Naive B cell (primary cell): ENCODE measurements at places on chromosomes 5 and 9.

- DNase-seq = peak; percentile 85
Observed at GRCh38 chr5:134902071-134902801, 2.7 kb upstream of the PCBD2 start.

DNA sequence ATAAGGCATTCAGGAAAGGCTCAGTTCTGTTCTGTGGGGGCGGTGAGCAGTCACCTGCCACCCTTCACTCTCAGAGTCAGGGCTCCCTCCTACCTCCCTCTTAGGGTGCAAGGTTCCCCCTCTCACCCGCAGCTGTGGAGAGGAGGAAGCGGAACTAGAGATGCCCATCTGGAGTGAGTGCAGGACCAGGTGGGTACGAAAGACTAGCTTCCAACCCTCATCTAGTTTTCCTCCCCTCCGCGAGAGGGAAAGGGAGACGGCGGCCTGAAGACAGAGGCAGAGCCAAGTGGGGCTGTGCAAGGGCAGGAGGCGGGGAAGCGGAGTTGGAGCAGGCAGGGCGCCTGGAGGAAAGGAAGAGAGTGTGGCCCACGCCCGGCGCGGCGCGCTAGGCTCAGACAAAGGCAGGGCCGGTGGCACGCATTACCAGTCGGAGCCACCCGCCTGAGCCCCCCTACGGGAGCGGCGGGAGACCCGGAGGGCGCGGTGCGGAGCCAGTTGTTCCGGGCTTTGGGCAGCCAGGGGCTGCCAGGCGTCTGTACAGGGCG lies 7.3 kb downstream of the PRR7 start:
- DNase-seq = peak; percentile 82

- no peak for DNase-seq
Observed at GRCh38 chr5:139650689-139651042, 2.5 kb downstream of the CXXC5 start.

GRCh38 chr5:6043491-6044310 lies 334.6 kb downstream of the MED10 start:
- DNase-seq = no peak

DNA sequence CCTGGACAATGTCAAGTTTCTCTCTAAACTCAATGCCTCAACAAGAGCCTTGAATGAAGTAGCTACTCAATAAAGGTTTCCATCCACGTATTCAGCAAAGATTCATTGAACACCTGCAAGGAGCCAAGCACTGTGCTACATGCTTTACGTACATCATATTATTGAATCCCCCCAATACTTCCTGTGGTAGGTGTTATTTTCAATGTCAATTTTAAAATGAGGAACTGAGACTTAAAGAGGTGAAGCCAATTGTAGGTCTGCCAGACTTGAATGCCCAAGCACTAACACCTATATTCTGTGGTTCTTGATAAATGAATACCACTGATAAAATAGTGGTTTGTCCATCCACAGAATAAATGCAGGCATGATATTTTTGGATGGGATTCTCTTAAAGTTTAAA lies 162.3 kb downstream of the DRD1 start:
- DNase-seq = no peak

DNA sequence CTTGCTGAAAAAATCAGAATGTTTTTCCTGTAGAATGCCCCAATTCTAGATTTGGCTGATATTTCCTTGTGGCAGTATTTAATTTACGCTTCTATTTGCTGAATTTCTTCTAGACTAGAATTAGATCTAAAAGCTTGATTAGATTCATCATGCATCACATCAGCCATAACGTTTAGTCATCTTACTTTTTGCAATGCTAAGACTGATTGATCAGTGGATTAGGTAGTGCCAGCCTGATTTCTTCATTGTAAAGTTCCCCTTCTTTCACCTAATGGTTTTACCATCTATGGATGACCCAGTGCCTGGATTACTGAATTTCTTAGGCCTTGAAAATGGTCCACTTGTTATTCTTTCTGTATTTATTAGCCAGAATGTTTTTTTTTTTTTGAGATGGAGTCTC lies 83.9 kb downstream of the PBX3 start:
- DNase-seq = no peak

GRCh38 chr9:120284821-120285220 lies 295.1 kb downstream of the CDK5RAP2 start:
- no peak for DNase-seq

DNA sequence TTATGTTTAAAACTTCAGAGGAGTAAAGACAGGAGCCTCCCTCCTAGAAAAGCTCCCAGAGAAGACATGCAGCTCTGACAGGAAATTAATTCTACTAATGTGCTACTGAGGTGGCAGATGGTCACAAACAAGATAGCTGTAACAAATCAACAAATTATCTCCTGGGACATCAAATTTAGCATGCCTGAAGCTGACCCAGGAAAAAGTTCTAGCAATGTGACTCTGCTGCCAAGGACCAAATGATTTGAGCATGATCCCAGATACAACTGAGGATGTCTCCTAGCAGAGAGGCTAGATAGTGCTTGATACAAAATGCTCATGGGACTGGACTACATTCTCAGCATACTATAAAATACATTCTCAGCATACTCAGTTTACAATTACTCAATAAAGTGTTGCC lies 413.5 kb upstream of the SMC2 start:
- DNase-seq = no peak

DNA sequence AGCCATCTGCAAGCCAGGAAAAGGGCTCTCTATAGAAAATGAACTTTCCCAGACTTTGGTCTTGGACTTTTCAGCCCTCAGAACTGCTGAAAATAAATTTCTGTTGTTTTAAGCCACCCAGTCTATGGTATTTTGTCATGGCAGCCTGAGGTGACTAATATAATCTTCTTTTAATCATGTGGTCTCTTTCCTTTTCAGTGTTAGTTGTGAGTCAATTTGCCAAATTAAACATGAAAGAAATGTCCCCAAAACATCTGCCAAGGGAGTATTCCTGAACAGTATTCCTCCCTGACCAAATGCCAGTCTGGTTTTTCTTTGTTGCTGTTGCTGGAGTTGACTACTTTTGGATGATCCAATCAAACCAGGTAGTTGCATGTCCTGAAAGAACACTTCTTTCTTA lies 4.7 kb upstream of the YTHDC2 start:
- DNase-seq = no peak

DNA sequence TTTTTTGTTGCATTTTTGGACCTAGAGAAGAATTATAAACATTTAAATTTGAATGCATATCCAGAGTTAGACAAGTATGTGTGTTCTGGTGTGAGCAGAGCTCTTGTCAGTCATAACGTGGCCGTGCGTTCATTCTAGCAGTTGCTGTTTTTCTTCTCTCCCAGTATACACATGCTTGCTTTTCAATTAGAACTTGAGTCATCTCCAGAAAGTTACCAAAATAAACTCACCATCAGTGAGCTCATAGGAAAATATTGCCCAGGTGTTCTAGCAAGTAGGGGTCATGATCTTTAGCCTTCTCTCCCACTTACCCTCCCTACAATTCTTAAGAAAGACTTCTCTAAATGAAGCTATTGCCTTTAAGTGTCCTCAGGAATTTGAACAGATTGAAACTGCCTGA lies 247.5 kb upstream of the TUT7 start:
- no peak for DNase-seq

DNA sequence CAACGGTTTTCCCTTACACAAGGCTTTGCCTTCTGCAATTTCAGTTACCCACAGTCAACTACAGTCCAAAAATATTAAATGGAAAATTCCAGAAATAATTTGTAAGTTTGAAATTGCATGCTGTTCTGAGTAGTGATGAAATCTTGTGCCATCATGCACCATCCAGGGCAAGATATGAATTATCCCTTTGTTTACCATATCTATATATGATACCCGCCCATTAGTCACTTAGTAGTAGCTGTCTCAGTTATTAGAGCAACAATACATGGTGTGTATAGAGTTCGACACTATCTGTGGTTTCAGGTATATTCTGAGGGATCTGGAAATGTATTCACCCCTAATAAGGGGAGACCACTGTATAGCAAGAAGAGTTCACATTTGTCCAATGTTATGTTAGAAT lies 29.4 kb downstream of the ERBIN start:
- DNase-seq = no peak

DNA sequence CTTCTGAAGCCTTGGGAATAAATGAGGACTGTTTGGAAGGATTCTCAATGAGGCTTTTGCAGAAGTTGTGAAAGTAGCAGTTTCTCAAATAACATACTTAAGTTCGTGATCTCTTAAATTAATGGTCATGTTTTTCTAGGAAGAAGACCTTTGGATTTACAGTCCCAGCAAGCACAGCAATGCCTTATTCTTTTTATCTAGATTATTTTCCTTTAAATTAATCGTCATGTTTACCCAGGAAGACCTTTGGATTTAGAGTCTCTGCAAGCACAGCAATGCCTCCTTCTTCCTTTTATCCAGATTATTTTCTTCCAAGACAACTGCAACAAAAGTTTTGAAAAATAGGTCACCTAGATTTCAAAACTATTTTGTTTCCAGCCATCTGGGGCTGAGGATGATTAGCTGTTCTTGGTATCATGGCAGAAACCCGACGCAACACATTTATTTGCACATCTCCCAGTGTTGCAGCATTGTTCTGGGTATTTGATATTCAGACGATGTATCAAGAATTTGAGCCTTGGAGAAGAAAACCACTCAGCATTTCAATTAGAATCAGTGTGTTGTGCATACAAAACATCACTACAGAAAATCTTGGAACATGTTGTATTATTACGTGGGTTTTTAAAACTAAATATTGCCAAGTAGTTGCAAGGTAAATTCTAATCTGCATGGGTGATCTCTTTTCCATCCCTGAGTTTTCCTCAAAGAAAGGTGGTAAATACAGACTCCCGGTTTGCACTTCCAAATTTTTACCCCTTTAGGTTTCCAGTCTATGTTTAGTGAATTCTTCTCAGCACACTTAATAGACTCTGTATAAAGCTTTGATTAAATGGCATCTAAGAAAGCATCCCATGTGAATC lies 50.9 kb downstream of the JAKMIP2 start:
- DNase-seq = no peak

GRCh38 chr5:115396688-115397087 lies 100.2 kb upstream of the CCDC112 start:
- no peak for DNase-seq

- no peak for DNase-seq
Observed at GRCh38 chr9:68625559-68625958, 79.5 kb upstream of the PIP5K1B start.

DNA sequence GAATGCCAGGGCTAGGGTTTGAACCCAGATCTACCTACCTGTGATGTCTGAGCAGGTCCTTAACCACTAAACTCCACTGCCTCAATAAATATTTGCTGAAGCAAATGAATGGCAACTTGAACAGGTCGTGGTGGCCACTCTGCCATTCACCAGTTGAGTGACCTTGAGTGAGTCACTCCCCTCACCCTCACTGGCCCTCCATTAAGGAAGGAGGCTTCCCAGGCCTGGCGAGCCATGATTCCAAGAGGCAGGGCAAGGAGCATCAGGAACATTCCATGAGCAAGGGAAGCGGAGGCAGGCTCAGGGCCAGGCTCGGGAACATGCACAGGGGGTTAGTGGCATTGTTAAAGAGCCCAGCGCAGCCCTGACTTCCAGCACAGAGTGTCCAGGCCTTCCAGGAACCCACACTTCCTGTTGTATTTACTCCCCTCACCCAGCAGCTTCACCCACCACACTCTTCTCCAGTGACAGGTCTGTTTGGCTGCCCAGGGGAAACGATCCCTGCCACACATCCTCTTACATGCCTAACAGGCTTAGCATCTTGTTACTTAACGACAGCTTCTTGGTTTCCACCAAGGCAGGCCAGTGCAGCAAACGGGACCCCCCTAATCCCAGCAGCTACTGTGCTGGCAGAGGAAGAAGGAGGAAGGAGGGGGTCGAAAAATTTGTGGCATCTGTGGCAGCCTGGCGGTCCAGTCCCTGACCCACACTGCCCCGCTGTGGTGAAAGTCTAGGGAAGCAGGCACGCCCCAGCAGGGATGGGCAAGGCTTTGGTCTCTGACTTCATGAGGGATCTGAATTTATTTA lies 43.7 kb upstream of the TTC1 start:
- no peak for DNase-seq

GRCh38 chr5:27341342-27341741 lies 303.0 kb upstream of the CDH9 start:
- no peak for DNase-seq

- DNase-seq = no peak
Observed at GRCh38 chr9:90037146-90037797, 432.5 kb downstream of the GADD45G start.

DNA sequence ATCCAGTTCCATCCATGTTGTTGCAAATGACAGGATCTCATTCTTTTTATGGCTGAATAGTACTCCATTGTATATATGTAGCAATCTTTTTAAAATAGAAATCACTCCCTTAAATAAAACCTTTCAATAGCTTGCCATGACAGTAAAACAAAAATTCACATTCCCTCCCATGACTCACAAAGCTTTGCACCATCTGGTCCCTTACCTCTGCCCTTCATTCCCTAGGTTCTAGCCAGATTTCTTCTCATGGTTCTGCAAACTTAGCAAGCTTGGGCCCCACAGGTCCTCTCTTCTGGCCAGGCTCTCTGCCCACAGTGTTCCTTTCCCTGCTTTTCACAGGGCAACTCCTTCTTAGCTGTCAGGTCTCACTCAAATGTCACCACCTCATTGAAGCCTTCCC lies 4.3 kb upstream of the SPOCK1 start:
- no peak for DNase-seq

- DNase-seq = no peak
Observed at GRCh38 chr5:60738461-60738860, 38.5 kb upstream of the DEPDC1B start.

- DNase-seq = no peak
Observed at GRCh38 chr9:30235564-30235963, 2148.9 kb upstream of the ACO1 start.

GRCh38 chr5:98193921-98194760 lies 579.3 kb upstream of the RGMB start:
- no peak for DNase-seq

DNA sequence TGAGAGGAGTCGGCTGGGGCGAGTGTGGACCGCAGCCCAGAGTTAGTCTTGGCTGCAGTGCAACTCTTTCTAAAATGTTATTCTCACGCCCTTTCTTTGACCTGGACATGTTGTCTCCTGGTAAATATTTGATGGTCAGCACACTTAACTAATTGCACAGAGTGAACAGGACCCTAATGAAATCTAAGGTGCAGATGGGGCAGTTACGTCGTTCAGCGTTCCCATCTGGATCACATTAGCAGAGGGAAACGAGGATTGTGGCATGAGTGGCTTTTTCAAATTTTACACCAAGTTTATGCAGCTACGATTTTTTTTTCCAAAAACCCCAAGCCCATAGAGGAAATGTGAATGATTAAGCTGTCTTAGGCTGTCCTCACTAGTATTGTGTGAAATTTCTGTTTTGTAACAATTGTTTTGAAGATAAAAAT lies 483 bp downstream of the C9orf85 start:
- no peak for DNase-seq

DNA sequence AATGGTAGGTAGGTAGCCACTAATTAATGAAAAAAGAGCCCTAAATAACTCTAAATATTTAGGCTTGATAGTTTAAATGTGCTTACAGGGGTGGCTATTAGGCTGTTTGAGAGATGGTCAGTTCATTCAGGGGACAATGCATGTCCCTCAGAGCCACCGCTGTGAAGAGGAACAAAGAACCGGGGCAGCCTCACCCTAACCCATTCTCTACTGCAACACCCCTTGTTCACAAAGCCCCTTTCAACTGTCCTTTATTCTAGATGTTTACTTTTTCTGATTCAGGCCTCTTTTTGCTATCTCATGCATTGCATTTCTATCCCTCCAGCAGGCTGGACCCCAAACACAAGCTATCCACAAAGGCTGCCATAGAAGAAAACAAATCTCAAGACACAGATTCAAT lies 906.7 kb downstream of the NR2F1-AS1 start:
- DNase-seq = no peak
